ENCODE measurements at places on chromosomes 3 and 15.

GRCh38 chr3:176692199-176692965, 504.9 kb downstream of the TBL1XR1 start:
- DNase-seq = no peak

GRCh38 chr3:193897731-193898180, 238.2 kb upstream of the HES1 start:
- DNase-seq = no peak

GRCh38 chr3:39390181-39390580, 7.0 kb downstream of the SLC25A38 start:
- no peak for DNase-seq

GRCh38 chr15:67433495-67434099, 87.3 kb upstream of the C15orf61 start:
- DNase-seq = peak; percentile 27
